ENCODE measurements at places on chromosomes 1 and 21.

- no peak for DNase-seq
Measured at GRCh38 chr1:10775763-10776162, 20.7 kb downstream of the CASZ1 start.

GRCh38 chr1:214192825-214193643 lies 87.9 kb upstream of the SMYD2 start:
- no peak for DNase-seq

- DNase-seq: no peak
Measured at GRCh38 chr1:35164893-35165292, 28.1 kb downstream of the SFPQ start.

DNA sequence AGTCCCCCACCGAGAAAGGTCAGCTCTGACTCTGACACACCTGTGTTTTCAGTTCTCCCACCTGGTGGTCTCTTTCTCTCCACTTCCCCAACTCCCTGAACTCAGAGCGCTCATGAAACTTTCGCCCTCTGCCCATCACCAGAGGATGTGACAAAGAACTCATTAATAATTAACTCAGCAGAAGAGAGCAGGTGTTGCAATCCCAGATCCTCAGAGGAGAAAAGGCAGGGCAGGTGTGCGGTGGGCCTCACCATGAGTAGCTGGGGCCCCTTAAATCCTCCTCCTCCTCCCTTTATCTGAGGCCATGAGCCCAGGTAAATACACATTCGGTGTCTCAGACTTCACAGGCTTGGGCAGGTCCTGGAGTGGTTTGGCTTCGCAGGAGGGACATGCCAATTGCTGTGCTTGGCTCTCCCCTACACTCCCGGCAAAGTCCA lies 1.7 kb upstream of the LAMB3 start:
- no peak for DNase-seq

DNA sequence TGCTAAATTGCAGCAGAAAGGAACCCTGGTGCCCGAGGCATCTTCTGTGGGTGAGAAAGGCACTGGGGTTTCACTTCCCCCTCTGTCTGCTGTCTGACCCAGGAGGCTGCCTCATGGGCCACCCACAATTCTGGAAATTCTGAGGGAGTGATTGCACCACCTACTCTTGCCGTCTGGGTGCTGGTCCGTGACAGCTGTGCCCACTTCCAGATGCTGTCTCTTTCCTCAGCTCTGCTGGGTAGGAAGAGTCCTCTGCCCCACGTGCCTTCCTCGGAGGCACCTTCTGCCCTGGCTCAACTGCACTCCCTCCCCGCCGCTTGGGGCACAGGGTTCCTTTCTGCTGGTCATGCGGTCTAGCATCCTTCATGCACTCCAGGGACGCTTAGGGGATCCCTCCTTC lies 96.3 kb downstream of the ARHGEF10L start:
- no peak for DNase-seq

Data from CD8-positive, alpha-beta memory T cell (primary cell).